Effector CD4-positive, alpha-beta T cell (primary cell): ENCODE measurements at places on chromosomes 11 and 22.

GRCh38 chr11:73265853-73266645 lies 6.1 kb upstream of the P2RY6 start:
- no peak for DNase-seq

DNA sequence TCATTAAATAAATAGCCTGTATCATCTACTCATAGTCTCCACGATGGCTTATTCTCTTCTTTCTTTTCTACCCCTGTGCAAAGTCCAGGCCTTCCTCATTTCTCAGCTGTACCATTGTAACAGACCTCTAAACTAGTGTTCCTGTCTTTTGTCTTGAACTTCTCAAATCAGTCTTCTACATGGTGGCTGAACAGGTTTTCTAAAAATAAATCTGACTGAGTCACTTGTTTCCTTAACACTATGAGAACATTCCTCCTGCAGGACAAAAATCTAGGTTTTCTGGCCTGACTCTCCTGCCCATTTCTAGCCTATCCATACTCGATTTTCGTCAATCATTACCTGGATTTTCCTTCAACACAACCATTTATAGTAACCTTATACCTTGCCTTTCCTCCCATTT lies 1080.8 kb upstream of the TENM4 start:
- DNase-seq, result no peak

DNA sequence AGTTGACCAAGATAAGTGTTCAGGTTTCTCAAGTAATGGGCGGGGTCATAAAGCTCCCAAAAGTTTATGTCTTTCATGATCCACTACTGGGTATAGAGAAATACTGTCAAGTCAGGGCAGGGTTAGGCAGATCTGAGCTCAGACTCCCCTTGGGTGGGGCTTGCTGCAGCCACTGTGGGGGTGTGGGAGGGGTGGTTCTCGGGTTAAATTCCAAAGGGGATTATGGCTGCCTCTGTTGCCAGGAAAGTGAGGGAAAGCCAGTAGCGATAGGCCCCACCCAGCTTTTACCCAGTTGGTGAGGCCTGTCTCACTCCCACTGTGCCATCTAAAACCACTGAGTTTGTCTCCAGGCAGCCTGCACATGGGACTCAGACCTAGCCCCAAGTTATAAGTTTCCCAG lies 37.8 kb downstream of the DLG2 start:
- no peak for DNase-seq

DNA sequence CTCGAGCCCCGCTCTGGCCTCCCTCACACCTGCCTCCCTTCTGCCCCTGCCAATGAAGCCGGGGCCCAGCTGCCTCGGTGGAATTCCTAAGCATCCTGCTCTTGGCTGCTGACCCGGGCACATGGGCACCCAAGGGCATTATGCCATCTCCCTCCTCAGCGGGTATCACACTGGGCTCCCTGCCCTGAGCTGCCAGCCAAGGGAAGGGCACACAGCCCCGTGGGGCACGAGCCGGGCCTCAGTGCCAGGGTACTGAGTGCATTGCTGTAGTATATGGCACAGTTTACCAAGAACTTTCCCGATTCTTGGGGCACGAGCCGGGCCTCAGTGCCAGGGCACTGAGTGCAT lies 43.8 kb upstream of the JAM3 start:
- no peak for DNase-seq

DNA sequence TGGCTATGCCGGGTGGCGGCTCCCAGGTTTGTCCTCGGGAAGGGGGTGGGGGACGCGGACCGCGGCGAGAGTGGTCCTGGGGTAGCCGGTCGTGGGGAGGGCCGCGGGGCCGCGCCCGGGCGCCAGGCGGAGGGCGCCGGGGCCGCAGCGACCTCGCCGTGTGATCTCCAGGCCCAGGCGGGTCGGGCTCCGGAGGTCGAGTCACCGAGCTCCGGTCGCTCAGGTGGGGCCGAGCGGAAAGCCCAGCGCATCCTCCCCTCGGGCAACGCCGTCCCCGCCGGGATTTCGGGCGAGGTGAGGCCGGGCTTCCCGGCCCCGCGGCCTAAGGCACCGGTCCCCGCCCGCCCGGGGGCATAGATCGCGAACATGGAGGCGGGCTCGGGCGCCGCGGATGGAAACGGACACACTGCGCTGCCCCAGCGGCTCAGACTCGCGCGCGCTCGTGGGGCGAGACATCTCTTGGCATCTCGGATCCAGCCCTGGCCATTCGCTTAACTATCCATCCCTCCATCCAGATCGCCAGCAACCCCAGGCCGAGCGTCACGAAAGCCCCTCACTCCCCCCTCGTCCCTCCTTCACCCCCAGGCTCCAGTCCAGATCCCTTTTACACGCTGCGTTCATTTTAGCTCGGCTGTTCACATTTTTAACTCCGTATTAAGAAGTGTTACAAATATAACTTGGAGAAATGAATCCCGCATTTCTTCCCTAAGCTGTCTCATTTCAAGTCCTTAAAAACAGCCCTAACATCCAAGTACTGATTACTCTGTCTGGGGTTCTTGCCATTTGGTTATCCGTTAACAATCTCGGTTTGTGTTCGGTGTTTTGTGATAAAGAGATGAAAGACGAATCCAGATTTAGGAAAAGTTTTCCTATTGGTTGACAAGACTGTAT lies 460 bp downstream of the ZC3H12C start:
- DNase-seq, result no peak

GRCh38 chr11:46381048-46381818 lies at the start of gene MDK:
TSS of gene MDK (plus strand) at chr11:46381669. CDS start at chr11:46382058, 389 bp downstream.
- no peak for DNase-seq

DNA sequence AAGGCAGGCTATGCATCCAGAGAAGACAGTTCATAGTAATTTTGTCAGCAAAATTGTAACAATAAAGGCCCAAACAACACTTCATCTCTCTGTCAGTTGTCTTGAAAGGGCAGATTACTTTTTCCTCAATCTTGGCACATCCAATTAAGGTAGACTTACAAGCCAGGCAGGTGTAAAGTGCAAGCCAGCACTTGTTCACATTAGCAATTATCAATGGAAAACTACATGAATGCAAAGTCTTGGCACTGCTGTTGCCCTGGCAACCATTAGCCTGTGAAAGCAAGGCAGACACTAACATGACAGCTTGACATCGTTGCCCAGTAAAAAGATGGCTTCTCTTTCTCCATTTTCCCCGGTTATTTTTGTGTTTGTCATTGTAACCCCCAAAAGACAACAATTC lies 677.2 kb upstream of the TENM4 start:
- no peak for DNase-seq

DNA sequence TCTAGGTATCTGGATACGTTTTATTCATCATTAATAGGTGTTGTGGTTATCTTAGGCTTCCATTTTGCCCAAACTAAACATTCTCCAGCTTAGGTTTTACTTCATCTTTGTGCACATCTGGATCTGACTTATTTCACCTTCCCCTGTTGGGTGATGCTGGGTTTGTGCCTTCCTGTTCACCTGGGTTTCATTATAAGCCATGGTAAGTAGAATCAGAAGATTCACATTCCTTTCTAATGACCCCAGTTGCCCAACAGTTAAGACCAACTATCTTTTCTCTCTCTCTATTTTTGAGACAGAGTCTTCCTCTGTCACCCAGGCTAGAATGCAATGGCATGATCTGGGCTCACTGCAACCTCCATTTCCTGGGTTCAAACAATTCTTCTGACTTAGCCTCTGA lies 44.6 kb downstream of the LMO2 start:
- DNase-seq, result no peak

DNA sequence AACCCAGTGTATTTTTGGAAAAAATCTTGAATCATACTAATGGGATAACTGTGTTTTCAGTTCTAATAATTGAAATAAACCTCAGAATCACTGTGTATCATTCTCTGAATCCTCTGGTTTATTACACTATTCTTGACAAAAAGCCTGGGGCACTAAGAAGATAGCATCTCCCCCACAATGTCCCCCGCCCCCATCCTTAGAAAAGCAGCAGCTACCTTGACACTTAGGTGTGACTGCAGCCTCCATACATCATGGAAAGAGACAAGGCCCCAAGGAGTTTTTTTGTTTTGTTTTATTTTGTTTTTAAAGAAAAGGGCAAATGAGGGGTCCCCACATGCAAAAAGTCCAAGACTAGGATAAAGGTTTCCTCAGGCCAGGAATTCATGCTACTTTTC lies 124.8 kb downstream of the APOL5 start:
- DNase-seq, result no peak
